SJSA1 (cell line): ENCODE measurements at places on chromosomes 12 and 14. TPM values are rescaled to one million over a fixed set of nuclear protein-coding genes. Genes with fewer than 3 reads are reported as not detected.

DPY19L2 gene
- total RNA-seq, result 6.1 and 7.0 TPM in 2 replicates

TESPA1 gene
- 0.05 TPM in 1 of 2 replicates, not detected in the other for total RNA-seq

- DNase-seq, result no peak
- H3K4me1 ChIP-seq, result peaks cover 19% of the 10 kb centered on the region
- no peak overlapping the region for H3K27ac ChIP-seq
- no peak overlapping the region for H3K4me3 ChIP-seq
- H3K36me3 ChIP-seq, result peaks cover 18% of the 10 kb centered on the region
Measured at GRCh38 chr12:91109148-91109564, 2.1 kb downstream of the LUM start.

GRCh38 chr12:51359851-51360250 is 13.4 kb upstream of the CELA1 start:
- peaks cover 49% of the 10 kb centered on the region for H3K36me3 ChIP-seq
- DNase-seq, result no peak
- H3K27me3 ChIP-seq, result no peaks in the 10 kb centered on the region
- no peak overlapping the region for H3K4me3 ChIP-seq

- H3K4me3 ChIP-seq, result no peak overlapping the region
- H3K4me1 ChIP-seq, result no peaks in the 10 kb centered on the region
- H3K36me3 ChIP-seq, result peaks cover 1% of the 10 kb centered on the region; the same call in 1 of the 2 replicates
- H3K27me3 ChIP-seq, result peaks cover 15% of the 10 kb centered on the region
- no peak overlapping the region for H3K27ac ChIP-seq
Measured at GRCh38 chr12:132617822-132618682, 524 bp upstream of the P2RX2 start.

- DNase-seq, result no peak
- H3K27ac ChIP-seq, result no peak overlapping the region
- H3K4me3 ChIP-seq, result no peak overlapping the region
- peaks cover 17% of the 10 kb centered on the region for H3K27me3 ChIP-seq
Measured at GRCh38 chr12:112573141-112573540, 154.4 kb downstream of the PTPN11 start.

DNA sequence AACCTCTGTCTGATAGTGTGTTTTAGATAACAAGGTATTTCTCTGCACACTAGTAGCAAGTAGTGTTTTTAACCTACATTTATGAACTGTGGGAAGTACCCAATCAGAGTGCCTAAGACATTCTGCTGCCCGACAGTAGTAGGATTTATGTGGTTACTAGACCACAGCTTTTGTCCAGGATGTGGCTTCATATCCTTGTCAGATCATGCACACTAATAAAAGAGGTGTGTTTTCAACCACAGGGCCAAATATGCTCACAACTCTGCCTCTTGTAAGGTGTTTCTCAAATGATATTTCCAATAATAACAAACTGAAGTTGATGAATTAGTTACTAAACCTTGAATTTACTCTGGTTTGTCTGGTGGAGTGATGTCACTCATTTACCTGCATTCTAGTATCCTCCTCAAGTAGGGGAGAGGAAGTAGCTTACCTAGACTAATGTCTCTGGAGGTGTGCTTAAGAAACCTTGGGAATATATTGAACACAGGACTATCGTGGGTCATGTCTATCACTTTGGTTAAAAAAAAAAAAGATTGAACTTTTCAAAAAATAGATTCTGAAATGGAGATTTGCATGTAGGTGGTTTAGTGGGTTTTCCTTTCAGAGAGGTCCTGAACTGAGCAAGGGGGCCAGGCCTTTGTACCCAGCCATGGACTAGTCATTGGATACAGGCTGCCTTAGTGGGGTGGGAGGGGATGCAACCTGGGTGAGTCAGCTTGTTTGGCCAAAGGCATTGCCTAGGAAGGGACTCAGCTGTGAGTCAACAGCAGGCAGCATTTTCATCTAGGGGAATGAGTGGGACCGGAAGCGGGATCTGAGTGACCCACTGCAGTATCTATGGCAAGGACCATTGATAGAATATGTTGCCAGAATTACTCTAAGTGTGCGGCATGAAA is 14.1 kb downstream of the FBXW8 start:
- H3K27me3 ChIP-seq, result no peaks in the 10 kb centered on the region
- H3K27ac ChIP-seq, result peak overlapping the region; percentile 50

FKBP3 gene
- 31.7 and 56.9 TPM in 2 replicates for total RNA-seq

PLEKHD1 gene
- total RNA-seq, result 0.03 TPM in 1 of 2 replicates, not detected in the other

DNA sequence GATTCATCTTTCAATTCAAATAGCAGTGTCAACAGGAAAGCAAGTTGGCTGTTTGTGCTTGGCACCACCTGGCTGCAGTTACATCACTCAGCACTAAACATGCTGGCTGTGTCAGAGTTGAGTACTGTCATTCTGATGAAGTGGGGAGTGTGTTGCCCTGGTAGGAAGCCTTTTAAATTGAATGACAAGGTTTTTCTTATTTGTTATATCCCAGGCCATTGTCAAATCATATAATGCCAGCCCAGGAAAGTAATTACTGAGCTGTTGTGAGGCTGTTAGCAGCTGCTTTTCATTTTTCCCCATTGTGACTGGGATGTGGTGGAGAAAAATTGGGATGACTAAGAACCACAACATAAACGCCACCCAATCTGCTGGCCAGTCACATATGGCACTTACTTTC is 106.5 kb upstream of the PRKD1 start:
- no peak overlapping the region for H3K4me3 ChIP-seq
- no peaks in the 10 kb centered on the region for H3K4me1 ChIP-seq
- H3K36me3 ChIP-seq, result no peaks in the 10 kb centered on the region
- H3K27me3 ChIP-seq, result no peaks in the 10 kb centered on the region
- no peak overlapping the region for H3K27ac ChIP-seq
- DNase-seq, result no peak

FOXG1 gene
- total RNA-seq, result not detected in 2 replicates

- H3K4me3 ChIP-seq, result no peak overlapping the region; the same call in 1 of the 2 replicates
- no peaks in the 10 kb centered on the region for H3K27me3 ChIP-seq
- H3K4me1 ChIP-seq, result peaks cover 15% of the 10 kb centered on the region
- peak; percentile 4 for DNase-seq
Measured at GRCh38 chr14:56004786-56005185, 113.4 kb upstream of the PELI2 start.

DNA sequence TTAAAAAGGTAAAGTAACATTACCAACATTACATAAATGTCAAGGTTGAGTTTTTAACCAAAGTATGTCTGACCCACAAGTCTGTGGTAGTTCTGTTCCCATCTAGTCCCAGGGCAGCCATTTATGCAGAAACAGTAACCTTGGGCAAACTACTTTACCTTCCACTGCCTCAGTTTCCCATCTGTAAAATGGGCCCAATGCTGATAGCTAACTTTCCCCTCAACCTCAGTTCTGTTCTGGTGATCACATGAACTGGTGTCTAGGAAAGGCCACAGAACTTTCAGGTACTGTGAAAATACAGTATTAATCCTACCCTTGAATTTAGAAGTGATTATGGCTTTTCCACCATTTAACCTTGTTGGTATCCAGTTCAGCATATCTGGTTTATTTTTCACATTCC is 113.6 kb downstream of the ZFP36L1 start:
- H3K4me1 ChIP-seq, result peaks cover 37% of the 10 kb centered on the region
- no peak overlapping the region for H3K4me3 ChIP-seq
- no peaks in the 10 kb centered on the region for H3K27me3 ChIP-seq
- no peak overlapping the region for H3K27ac ChIP-seq
- no peak for DNase-seq
